SK-N-SH (cell line): ENCODE measurements at places on chromosomes 13 and 19. TPM values are rescaled to one million over a fixed set of nuclear protein-coding genes. Genes with fewer than 3 reads are reported as not detected.

GRCh38 chr13:64709079-64709478 lies 2521.1 kb downstream of the PCDH9 start:
- no peaks in the 10 kb centered on the region for H3K36me3 ChIP-seq
- no peak overlapping the region for H3K27ac ChIP-seq
- no peaks in the 10 kb centered on the region for H3K27me3 ChIP-seq
- H3K4me3 ChIP-seq, result no peak overlapping the region
- DNase-seq, result no peak
- H3K4me1 ChIP-seq, result no peaks in the 10 kb centered on the region

GRCh38 chr19:38915329-38916321 lies 3.6 kb upstream of the CCER2 start:
- no peak overlapping the region for H3K4me3 ChIP-seq
- H3K27me3 ChIP-seq, result no peaks in the 10 kb centered on the region
- DNase-seq, result peak; percentile 21
- H3K4me1 ChIP-seq, result no peaks in the 10 kb centered on the region
- no peaks in the 10 kb centered on the region for H3K36me3 ChIP-seq

TMPRSS9 gene
- polyA plus RNA-seq, result not detected in 2 replicates

- no peak for DNase-seq
- H3K27me3 ChIP-seq, result no peaks in the 10 kb centered on the region
- peaks cover 17% of the 10 kb centered on the region; the same call in 1 of the 2 replicates for H3K4me1 ChIP-seq
- no peak overlapping the region for H3K4me3 ChIP-seq
- H3K36me3 ChIP-seq, result no peaks in the 10 kb centered on the region
Observed at GRCh38 chr13:44971656-44972595, 17.3 kb downstream of the NUFIP1 start.

PSG7 gene
- 0.05 TPM in 1 of 2 replicates, not detected in the other for polyA plus RNA-seq

DNA sequence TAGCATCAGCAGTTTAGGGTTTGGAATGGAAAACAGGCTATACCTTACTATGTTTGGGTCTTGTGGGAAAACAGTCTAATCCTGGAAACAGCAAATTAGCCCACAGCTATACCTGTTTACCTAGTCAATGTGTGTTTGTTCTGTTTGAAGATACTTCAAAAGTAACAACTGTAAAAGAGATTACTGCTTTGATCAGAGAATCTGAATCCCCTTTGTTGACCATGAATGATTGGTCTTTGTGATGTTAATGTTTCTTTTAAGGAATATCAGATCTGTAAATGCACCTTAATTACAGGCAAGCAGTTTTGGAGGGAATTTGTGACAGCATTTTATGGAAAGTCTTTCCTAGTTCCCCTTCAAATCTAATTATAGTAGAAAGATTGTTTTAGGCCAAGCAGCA lies 20.7 kb upstream of the KLF5 start:
- no peak overlapping the region for H3K4me3 ChIP-seq
- DNase-seq, result no peak
- H3K36me3 ChIP-seq, result no peaks in the 10 kb centered on the region
- H3K27ac ChIP-seq, result no peak overlapping the region
- H3K4me1 ChIP-seq, result no peaks in the 10 kb centered on the region

GRCh38 chr19:46762245-46762890 lies 16.1 kb upstream of the STRN4 start:
- no peaks in the 10 kb centered on the region for H3K4me1 ChIP-seq
- H3K36me3 ChIP-seq, result peaks cover 2% of the 10 kb centered on the region; the same call in 1 of the 2 replicates
- H3K27ac ChIP-seq, result no peak overlapping the region
- no peak overlapping the region for H3K4me3 ChIP-seq

DNA sequence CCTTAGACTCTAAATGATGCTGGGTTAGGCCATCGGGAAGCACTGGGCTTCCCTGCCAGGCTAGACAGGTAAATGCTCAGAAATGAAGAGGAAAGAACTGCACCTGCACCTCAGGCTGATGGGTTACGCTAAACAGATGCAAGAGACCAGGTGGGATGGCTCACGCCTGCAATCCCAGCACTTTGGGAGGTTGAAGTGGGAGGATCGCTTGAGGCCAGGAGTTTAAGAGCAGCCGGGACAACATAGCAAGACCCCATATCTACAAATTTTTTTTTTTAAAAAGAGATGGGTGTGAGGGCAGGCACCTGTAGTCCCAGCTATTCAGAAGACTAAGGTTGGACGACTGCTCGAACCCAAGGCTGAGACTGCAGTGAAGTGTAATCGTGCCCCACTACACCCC lies 634.7 kb downstream of the UQCRFS1 start:
- no peaks in the 10 kb centered on the region; the same call in 1 of the 2 replicates for H3K27me3 ChIP-seq
- H3K36me3 ChIP-seq, result no peaks in the 10 kb centered on the region
- no peak overlapping the region for H3K27ac ChIP-seq
- H3K4me1 ChIP-seq, result no peaks in the 10 kb centered on the region

DAND5 gene
- 1.0 and 1.6 TPM in 2 replicates for polyA plus RNA-seq

GRCh38 chr19:39100500-39101166 lies 16.5 kb downstream of the ACP7 start:
- H3K36me3 ChIP-seq, result no peaks in the 10 kb centered on the region
- no peaks in the 10 kb centered on the region for H3K27me3 ChIP-seq
- no peaks in the 10 kb centered on the region for H3K4me1 ChIP-seq
- H3K27ac ChIP-seq, result no peak overlapping the region
- H3K4me3 ChIP-seq, result no peak overlapping the region

GRCh38 chr13:75931116-75931515 lies 295.0 kb downstream of the LMO7 start:
- H3K4me1 ChIP-seq, result no peaks in the 10 kb centered on the region
- no peaks in the 10 kb centered on the region for H3K27me3 ChIP-seq
- DNase-seq, result no peak
- H3K36me3 ChIP-seq, result no peaks in the 10 kb centered on the region
- H3K27ac ChIP-seq, result no peak overlapping the region

ZNF579 gene
- 3.5 and 5.9 TPM in 2 replicates for polyA plus RNA-seq

- peak overlapping the region; percentile 39 for H3K27ac ChIP-seq
- peaks cover 10% of the 10 kb centered on the region for H3K4me1 ChIP-seq
- H3K4me3 ChIP-seq, result no peak overlapping the region
- no peak for DNase-seq
Observed at GRCh38 chr13:50650592-50651504, 192.6 kb downstream of the DLEU7 start.

DNA sequence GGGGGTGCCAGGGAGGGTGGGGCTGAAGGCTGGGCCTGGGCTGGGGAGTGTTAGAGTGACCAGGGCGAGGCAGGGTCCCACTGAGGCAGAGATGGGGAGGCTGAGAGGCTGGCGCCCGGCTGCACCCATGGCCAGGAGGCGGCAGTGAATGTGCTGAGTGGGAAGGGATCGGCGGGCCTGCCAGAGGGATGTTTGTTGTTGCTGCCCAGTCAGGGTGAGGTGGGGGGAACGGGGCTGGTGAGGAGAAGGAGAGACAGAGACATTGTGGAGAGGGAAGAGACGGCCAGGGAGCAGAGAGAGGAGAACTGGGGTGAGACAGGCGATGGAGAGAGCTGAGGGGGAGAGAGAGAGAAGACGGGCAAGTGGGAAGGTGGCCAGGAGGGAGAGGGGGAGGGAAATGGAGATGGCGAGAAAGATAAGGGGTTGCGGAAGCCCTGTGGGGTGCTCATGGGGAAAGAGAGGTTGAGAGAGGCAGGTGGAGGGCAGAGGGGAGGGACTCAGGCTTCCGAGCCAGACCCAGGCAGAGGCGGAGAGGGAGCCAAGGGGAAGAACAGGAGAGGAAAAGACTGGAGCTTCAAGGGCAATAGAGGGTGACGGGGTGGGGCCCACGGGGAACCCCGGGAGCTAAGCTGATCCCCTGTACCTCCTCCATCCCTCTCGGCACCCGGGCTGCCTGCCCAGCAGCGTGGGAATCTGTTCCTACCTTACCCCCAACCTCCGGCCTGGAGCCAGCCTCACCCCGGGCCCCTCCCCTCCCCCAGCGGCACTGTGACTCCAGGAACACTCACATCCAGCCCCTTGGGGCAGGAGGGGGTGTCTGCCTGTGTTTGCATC lies 690 bp upstream of the B3GNT8 start:
- peaks cover 7% of the 10 kb centered on the region; the same call in 1 of the 2 replicates for H3K4me1 ChIP-seq
- peak; percentile 56 for DNase-seq
- no peak overlapping the region; the same call in 1 of the 2 replicates for H3K27ac ChIP-seq
- H3K36me3 ChIP-seq, result no peaks in the 10 kb centered on the region

ZNF626 gene
- polyA plus RNA-seq, result 2.2 and 3.2 TPM in 2 replicates

- peaks cover 55% of the 10 kb centered on the region for H3K27me3 ChIP-seq
- H3K27ac ChIP-seq, result no peak overlapping the region
- peak; percentile 79 for DNase-seq
- no peaks in the 10 kb centered on the region for H3K4me1 ChIP-seq
- no peaks in the 10 kb centered on the region for H3K36me3 ChIP-seq
Observed at GRCh38 chr13:94967183-94968039, 255.1 kb upstream of the SOX21 start.

GRCh38 chr13:111488486-111489132 lies 168.2 kb downstream of the TEX29 start:
- no peak for DNase-seq
- no peaks in the 10 kb centered on the region for H3K36me3 ChIP-seq
- no peak overlapping the region for H3K4me3 ChIP-seq

DNA sequence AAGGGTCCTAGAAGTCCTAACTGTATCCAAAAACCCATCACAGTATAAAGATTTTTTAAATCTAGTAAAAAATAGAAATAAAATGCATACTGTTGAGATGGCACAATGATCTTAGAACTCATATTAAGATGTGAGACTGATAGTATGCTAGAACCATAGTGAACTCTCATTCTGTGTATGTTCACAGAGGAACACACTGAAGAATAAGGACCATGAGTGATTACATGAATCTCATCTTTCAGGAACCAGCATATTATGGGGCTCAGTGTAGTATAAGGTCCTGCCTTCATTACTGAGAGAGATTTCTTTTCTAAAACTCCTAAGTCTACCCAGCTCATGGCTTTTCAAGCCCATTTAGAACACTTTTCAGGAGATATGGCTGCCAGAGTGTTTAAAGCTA lies 59.8 kb upstream of the RFC3 start:
- no peaks in the 10 kb centered on the region for H3K36me3 ChIP-seq
- no peak overlapping the region for H3K27ac ChIP-seq
- no peaks in the 10 kb centered on the region for H3K4me1 ChIP-seq
- no peaks in the 10 kb centered on the region for H3K27me3 ChIP-seq
- no peak overlapping the region for H3K4me3 ChIP-seq
- DNase-seq, result no peak

DNA sequence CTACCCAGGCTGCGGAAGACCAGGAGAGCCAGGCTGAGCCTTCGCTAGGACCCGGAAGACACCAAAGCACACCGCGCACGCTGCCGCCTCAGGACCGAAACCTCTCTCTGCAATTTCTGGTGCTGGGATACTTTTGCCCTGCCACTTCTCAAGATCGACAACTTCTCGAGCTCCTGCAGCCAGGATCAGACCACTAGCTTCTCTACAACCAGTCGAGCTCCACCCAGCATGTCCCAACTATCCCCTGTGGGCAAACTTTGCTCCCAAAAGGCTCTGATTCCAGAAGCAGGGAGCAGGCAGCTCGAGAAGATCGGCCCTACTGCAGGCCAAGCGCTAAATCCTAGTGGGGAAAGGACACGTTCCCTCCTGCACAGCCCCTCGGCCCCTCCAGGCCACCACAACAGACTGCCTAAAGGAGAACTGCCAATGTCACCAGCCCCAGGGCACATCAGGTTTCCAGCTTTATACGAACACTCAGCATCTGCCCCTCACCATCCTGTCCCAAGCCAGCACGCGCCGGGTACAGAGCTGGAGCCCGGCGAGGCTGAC lies 979 bp downstream of the AKAP8 start:
- H3K36me3 ChIP-seq, result peaks cover 10% of the 10 kb centered on the region; the same call in 1 of the 2 replicates
- peak overlapping the region; percentile 93 for H3K27ac ChIP-seq
- H3K27me3 ChIP-seq, result no peaks in the 10 kb centered on the region
- H3K4me3 ChIP-seq, result peak overlapping the region; percentile 84
- H3K4me1 ChIP-seq, result peaks cover 32% of the 10 kb centered on the region

- DNase-seq, result no peak
- H3K4me3 ChIP-seq, result no peak overlapping the region
- H3K36me3 ChIP-seq, result no peaks in the 10 kb centered on the region
- no peaks in the 10 kb centered on the region for H3K4me1 ChIP-seq
- H3K27me3 ChIP-seq, result no peaks in the 10 kb centered on the region
Observed at GRCh38 chr13:25478186-25478585, 106.4 kb downstream of the ATP8A2 start.

DNA sequence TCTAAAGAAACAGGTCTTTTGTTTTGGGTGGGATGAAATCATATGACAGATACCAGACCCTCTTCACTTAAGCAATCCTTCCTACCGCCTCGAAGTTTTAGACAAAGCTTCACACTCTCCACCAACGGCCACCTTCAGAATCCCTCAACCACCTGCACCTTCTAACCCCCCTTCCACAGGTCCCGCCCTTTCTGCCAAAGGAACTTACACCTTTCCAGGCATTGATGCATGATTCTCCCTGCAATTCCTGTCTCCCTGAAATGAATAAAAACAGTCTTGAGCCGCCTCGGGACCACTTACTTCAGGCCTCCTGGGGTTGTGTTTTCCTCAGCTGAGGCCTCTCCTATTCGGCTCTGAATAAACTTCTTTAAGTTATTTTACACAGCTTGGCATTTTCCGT lies 859 bp downstream of the ZNF433 start:
- DNase-seq, result peak; percentile 18
- peaks cover 2% of the 10 kb centered on the region for H3K36me3 ChIP-seq
- H3K27me3 ChIP-seq, result no peaks in the 10 kb centered on the region
- no peaks in the 10 kb centered on the region for H3K4me1 ChIP-seq
- no peak overlapping the region for H3K27ac ChIP-seq

KIR2DL4 gene
- not detected in 2 replicates for polyA plus RNA-seq
